ENCODE measurements at places on chromosomes 3 and 15.

DNA sequence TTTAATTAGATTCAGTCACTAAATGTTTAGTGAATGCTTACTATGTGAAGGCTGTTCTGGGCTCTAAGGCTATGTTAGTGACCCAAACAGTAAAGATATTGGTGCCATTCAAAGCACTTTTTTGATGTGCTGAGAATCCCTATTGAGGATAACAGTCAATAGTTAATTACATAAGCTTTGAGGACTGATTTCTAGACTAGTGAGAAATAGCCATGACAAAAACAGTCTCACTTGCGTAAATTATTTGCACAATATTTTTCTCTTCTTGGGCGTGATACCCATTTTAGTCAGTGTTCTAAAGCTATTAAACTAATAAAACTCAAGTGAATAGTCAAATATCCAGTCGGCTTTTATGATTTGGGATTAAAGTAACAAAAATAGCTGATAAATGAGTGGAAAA lies 74.6 kb downstream of the UBE2E2 start:
- no peak for DNase-seq

DNA sequence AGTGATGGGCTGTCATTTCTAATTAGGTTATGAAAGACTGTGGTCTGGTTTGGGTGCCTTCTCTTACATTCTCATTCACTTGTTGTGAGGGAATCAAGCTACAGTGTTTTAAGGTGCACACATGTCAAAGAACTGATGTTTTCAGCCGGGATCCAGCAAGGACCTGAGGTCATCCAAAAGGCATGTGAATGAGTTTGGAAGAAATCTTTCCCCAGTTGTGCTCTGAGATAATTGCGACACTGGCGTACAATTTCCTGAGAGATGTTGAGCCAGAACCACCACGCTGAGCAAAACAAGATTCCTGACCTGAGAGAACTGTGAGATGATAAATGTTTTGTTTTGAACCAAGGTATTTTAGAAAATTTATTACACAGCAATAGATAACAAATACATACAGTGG lies 295.3 kb upstream of the SLITRK3 start:
- DNase-seq, result no peak

GRCh38 chr3:67601919-67602608 lies 52.3 kb downstream of the SUCLG2 start:
- DNase-seq, result peak; percentile 28

- DNase-seq, result no peak
Observed at GRCh38 chr3:159922861-159923312, 65.7 kb upstream of the IL12A start.

- DNase-seq, result no peak
Observed at GRCh38 chr15:37070686-37071085, 29.7 kb downstream of the MEIS2 start.

- no peak for DNase-seq
Observed at GRCh38 chr3:132606085-132606484, 9.0 kb downstream of the ACKR4 start.

GRCh38 chr3:171833789-171834460 lies 9.2 kb upstream of the TMEM212 start:
- peak; percentile 12 for DNase-seq

DNA sequence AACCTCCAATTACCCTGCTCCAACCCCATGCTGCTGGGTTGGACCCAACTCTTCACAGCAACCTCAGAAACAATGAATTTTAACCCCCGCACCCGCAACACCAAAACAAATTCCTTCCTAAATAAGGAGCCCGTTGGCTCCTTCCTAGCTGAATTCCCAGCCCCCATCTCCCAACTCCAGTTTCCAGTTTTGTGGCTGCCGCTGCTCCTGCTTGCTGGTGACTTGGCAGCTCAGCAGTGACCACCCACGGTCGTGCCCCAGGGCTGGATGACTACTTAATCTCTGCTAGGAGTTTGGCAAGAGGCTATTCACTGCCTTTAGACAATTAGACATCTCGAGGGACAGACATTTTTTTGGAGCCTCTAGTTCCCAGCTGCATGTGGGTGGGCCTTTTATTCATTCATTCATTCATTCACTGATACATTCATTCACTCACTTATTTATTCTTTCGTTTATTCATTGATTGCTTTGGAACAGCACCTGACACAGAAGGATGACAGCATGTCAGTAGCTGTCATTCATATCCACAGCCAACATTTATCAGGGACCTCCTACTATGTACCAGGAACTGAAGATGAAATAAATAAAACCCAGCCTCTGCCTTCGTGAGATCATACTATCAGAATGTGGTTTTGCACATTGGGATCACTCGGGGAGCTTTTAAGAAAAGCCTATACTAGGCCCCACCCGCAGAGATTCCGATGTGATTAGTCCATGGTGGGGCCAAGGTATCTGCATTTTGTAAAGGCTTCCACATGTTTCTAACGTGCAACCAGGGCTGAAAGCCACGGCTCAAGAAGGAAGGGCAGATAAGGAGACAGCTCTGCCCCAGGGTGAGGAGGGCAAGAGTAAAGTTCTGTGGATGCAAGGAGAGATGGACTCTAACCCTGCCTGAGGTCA lies 256.5 kb downstream of the SHQ1 start:
- no peak for DNase-seq

Data from CD4-positive, alpha-beta T cell treated with Interleukin-10 for 1 hour (primary cell).